ENCODE measurements at places on chromosomes 6 and 20.

GRCh38 chr6:22098601-22099031, 198.2 kb downstream of the PRL start:
- no peak for DNase-seq

DNA sequence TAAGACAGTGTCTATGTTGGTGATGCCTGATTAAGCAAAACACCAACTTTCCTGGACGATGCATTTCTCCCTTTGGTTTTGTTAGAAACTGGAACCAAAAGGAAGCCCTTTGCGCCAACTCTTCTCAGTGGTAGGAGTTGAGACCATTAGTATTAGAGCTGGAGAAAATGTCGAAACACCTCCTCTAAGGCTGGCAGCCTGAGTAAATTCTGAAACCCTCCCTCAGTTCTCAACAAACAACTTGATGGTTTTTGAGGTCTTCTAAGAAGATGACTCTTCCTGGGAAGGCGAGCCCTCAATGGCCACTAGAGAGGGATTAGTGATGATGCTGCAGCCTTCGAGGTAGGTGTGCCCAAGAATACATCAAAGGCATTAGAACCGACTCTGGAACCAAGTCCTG, 78.4 kb upstream of the CCN6 start:
- no peak for DNase-seq

DNA sequence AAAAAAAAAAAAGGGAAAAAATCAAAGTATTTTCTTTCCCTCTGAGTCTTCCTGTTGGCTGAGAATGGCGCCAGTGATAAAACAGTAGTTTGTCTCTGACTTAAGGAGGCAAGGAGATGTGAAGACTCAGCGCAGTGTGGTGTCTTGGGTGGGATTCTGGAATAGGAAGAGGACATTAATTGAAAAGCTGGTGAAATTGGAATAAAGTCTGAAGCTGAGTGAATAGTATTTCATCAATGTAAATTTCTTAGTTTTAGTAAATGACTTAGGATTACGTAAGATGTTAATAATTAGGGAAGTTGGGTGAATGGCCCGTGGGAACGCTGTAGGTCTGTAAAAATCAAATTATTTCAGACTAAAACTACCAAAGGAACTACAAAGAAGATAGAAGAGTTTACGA, 122.8 kb upstream of the ZNF217 start:
- DNase-seq, result no peak

DNA sequence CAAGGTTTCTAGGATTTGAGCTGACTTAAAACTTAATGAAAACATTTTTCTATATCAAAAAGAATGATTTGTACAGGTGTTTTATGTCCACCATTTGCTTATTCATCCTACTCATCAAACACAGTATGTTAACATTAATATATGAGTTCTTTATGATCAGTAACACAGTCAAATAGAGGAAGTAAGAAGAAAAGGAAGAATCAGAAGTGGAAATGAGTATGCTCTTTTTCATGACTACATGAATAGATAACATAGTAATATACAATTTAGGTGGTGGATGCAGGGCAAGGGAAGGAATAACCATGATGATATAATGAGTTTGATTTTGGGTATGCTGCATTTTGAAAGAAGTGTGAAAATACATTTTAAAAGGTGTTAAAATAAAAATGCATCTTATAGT, 16.5 kb downstream of the KPNA5 start:
- no peak for DNase-seq

GRCh38 chr20:47206962-47207641, 149.4 kb downstream of the ZMYND8 start:
- no peak for DNase-seq

DNA sequence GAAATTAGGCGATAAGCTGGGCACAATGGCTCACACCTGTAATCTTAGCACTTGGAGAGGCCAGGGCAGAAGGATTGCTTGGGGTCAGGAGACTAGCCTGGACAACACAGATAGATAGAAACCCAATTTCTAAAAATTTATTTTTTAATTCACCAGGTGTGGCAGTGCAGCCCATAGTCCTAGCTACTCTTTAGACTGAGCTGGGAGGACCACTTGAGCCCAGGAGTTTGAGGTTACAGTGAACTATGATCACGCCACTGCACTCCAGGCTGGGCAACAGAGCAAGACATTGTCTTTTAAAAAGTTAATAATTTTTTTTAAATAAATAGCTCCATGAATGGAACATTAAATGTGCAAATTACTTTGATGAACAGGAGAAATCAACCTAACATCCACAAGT, 8.2 kb downstream of the ZNF318 start:
- no peak for DNase-seq

DNA sequence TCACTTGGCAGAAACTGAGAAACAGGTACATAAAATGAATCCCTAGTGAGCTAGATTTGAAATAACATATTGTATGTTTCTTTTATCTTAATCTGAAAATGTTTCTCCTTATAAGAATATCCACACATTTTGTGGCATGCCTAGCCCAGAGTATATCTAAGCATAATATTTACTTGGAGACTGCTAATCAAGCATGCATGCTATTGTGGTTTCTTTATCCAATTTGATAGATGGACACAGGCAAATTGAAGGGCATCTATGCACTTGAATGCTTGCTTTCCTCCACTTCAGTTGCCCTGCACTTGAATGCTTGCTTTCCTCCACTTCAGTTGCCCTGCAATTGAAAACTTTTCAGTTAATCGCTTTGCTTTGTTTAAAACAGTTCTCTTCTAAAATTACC, 729.8 kb downstream of the TBC1D32 start:
- DNase-seq, result no peak

Data from esophagus squamous epithelium (tissue), 5 donors.